ENCODE measurements at places on chromosomes 16 and 17.

DNA sequence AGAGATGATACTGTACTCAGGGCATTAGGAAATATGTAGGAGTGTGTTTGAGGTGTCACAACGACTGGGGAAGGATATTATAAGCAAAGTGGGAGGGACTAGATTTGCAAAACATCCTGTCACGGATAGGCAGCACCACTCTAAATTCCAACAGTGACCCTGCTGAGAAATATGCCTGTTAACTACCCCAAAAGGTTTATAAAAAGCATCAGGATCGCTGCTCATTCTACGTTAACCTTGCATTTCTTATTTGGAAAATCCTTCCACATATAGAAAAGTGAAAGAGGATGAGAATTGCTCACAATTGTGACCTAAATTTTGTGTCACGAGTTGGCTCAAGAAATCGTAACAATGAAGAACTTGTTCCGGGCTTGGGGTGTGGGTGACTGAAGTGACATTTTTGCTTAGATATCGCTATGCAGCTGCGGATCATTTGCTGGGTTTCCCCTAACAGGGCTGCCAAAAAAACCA is 51.6 kb downstream of the N4BP1 start:
- no peak for DNase-seq

DNA sequence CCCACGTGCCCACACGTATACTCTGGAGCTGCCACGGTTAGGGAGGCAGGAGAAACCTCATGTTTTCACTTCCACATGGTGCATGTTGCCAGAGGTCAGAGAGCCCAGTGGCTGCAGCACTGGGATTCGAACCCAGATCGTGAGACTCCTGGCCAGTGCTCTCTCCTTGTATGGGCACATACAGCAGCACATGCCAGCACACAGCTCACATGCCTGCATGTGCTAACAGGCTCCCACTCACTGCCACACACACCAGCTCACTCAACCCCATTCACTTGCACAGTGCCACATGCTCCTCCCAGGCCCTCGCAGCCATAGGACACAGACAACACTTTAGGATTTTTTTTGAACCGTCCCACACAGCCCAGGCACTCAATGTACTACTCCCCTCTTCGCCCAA is 49.5 kb upstream of the MRPS23 start:
- no peak for DNase-seq

GRCh38 chr17:76461765-76462555 is 5.4 kb upstream of the AANAT start:
- no peak for DNase-seq

DNA sequence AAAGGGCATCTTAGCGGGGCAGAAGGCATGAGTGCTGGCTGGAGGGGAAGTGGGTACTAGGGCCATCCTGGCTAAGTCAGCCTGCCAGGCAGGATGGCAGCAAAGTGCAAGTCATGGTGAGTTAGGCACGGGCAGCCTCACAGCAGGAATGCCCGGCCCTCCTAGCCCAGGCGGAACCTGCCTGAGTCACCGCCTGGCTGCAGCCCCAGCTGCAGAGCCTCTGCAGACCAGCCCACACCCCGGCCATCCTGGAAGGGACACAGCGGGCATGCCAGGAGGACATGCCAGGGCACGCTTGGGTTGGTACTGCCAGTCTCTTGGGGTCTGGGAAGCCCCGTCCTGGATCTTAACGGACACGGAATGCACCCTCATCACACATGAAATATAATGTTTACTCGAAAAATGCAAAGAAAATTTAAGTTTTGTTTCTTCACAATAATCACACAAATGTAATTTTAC is 5.0 kb upstream of the ALDH3A1 start:
- no peak for DNase-seq

DNA sequence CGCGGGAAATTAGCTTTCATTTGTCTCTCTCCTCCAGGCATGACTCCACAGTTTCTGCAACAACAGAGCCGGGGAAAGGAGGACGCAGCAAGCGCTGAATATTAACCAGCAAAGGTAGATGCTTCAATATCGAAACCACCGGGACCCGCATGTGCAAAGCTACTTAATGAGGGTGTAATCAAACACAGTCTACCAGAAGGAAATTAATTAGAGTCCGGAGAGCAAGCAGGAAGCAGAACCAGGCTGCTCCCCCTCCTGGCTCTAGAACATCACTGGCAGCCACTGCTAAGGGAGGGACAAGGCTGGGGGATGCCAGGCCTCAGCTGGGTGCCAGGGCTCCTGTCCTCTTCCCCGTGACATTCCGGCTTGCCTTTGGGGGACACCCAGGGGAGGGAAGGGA is 21.7 kb downstream of the LRRC75A start:
- no peak for DNase-seq

- no peak for DNase-seq
These were observed 44.2 kb downstream of the ADCY7 start for GRCh38 chr16:50310308-50311133.

GRCh38 chr17:81381632-81382577 is 13.4 kb upstream of the BAHCC1 start:
- no peak for DNase-seq

- no peak for DNase-seq
These were observed 24.4 kb downstream of the SNN start for GRCh38 chr16:11692651-11693050.

GRCh38 chr17:39820987-39821386 is 43.1 kb downstream of the IKZF3 start:
- no peak for DNase-seq

DNA sequence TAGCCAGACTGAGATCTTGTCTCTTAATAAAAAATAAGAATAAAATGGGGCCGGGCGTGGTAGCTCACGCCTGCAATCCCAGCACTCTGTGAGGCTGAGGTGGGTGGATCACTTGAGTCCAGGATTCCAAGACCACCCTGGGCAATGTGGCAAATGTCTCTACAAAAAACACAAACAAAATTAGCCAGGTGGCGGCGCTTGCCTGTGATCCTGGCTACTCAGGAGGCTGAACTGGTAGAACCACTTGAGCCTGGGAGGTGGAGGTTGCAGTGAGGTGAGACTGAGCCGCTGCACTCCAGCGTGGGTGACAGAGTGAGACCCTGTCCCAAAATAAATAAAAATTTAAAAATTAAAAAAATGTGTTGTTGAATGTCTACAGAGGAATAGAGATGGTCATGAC is 2.9 kb upstream of the DEF8 start:
- no peak for DNase-seq

DNA sequence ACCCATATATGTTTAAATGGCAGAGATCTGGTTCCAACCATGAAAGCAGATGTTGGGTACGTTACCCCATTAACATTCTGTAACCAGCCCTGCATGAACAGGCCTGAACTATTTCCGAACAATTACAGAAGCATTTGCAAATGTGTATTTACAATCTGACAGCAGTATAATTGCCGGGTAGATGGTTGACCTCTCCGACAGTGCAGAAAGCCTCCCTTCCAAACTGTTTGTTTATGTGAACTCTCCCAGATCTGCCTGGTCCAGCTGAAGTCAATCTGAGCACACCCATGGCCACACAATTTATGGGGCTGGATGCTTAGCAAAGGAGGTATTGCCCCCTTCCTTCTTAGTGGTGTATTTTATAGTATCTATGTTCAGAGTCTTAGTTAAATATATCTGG is 21.8 kb downstream of the NUDT7 start:
- no peak for DNase-seq

DNA sequence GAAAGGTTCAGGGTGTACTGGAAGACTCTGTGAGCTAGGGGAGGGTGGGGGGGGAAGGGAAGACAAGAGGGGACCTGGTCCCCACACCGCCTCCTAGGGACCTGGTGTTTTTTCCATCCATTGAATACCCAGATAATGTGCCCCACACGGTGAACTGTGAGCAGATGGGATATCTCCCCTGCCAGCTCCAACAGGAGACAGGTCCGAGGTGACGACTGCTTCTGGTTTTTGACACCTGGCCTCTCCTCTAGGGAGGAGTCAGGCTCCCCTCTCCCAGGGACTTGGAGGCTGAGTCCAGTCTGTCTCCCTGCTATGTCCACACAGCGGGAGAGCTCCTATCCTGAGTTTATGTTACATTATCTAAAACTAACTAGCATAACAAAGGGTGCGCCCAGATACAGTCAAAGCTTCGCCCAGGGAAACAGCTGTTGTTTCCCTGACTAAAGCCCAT is 1.8 kb downstream of the MARVELD3 start:
- DNase-seq = no peak

GRCh38 chr17:17751489-17752088 is 70.3 kb downstream of the RAI1 start:
- DNase-seq = no peak

- DNase-seq = no peak
These were observed 674 bp downstream of the TOM1L1 start for GRCh38 chr17:54901230-54901822.

- no peak for DNase-seq
These were observed 290 bp downstream of the TLCD1 start for GRCh38 chr17:28725660-28726225.

DNA sequence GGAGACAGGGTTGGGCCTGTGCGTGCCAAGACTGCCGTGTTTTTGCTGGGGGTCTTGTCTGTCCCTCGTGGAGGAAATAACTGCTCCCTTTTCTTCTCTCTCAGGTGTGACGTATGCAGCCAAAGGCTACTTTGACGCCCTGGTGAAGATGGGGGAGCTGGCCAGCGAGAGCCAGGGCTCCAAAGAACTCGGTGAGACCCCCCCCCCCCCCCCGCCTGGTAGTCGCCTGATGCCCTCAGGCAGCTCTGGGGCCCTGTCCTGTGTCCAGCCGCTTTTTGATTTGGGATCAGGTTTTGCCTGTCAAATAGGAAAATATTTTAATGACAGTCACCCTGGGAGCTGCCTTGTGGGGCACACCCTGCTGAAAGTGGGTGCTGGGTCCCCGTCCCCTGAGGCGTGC is 22.8 kb downstream of the BAIAP2 start:
- no peak for DNase-seq

GRCh38 chr17:51319186-51319585 is 58.8 kb downstream of the UTP18 start:
- no peak for DNase-seq

GRCh38 chr17:27268394-27269085 is 25.4 kb upstream of the WSB1 start:
- DNase-seq = no peak

DNA sequence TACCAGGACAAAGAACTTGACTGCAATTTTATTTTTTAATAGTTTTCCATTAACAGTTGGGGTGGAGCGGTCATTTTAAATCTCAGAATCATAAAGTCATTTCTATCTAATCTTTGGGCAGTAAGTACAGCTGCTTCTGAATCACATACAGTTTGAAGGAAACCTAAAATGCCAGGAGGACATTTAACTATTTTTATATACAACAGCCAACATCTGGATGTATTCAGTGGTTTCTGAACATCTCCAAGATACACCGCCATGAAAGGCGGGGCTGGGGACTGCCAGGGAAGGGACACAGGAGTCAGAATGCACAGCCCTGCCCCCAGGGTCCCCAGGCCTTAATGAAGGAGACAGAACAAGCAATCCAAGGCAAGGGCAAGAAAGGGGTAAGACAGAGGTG is 392.3 kb downstream of the SLC39A11 start:
- no peak for DNase-seq

- DNase-seq = no peak
These were observed 36.4 kb upstream of the TMEM92 start for GRCh38 chr17:50237901-50238300.

GRCh38 chr17:80947200-80947940 is 44.3 kb upstream of the CHMP6 start:
- DNase-seq = no peak

DNA sequence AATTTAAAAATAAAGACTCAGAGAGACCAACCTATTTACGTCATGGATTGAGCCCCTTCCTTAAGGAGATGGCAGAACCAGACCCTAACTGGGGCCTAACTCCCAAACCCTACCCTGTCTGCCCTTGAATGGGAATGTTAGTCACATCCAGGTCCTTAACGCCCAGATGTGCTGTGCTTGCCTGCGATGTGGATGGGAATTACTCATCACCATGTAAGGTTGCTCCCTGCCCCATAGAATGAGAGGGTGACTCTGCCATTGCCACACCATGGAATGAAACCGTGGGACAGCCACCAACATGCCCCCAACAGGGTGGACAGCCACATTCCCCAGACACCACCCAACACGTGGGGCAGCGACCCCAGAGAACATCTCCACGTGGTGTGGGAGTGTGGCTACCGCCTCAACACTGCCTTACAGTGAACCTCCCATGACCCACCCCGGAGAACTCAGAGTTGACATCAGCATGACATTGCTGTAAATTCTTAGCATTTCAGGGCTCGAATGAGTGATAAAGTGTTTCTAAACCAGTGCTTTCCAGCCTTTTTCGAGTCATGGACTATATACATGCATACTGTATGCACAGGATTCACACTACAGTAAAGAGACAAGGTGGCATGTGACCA is 31.8 kb downstream of the SCNN1B start:
- DNase-seq = no peak

- no peak for DNase-seq
These were observed 421 bp downstream of the STAT3 start for GRCh38 chr17:42387661-42388380.

GRCh38 chr17:79325709-79326430 is 251.2 kb downstream of the ENGASE start:
- no peak for DNase-seq

DNA sequence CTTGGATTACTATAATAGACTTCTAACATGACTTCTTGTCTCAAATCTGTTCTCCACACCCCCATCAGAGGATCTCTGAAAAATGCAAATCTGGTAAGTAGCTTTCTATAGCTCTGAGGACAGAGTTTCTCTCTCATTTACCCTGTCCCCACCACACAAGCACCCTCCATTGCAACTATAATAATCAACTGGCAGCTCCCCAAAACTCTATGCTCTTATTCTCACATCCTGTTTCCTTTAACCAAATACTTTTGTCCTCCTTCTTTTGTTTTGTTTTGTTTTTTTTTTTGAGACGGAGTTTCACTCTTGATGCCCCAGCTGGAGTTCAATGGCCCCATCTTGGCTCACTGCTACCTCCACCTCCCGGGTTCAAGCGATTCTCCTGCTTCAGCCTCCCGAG is 73.4 kb downstream of the HELZ start:
- no peak for DNase-seq

DNA sequence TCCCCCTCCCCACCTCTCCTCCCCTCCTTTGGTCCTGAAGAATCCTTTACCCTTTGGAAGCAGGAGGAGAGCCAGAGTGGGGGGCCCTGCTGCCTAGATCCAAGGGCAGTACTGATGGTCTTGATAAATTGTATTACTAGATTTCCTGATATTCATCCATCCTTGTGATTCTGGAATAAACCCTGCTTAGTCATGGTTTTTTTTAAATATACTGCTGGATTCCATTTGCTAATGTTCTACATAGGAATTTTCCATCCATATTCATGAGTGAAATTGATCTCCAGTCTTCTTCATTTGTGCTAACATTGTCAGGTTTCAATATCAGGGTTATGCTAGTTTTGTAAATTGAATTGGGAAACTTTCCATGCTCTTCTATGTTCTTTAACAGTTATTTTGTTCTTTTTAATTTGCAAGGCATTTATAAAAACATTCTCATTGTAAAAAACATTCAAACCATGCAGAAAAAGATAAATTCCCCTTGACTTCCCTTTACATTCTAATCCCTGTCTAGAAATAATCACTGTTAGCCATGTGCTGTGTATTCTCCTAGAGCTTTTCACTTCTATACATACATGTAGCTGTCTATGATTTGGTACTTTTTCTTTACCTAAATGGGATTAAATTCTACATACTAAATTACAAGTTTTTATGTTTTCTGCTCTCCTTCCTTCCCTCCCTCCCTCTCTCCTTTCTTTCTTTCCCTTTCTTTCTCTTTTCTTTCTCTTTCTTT is 56.7 kb downstream of the CCDC42 start:
- no peak for DNase-seq

Measured in stimulated activated CD4-positive, alpha-beta T cell treated with anti-CD3 and anti-CD28 coated beads, Interleukin-1b, Interleukin-23, amount 100 ng/mL, for 1 hour (primary cell).